ENCODE measurements at places on chromosomes 2 and 18. TPM values are rescaled to one million over a fixed set of nuclear protein-coding genes. Genes with fewer than 3 reads are reported as not detected.

The RBM43 gene
- 2.6 TPM for total RNA-seq

The RMDN2 gene
- total RNA-seq = 2.4 TPM

The APLF gene
- 0.69 TPM for total RNA-seq

The WDR7 gene
- 16.0 TPM for total RNA-seq

The B4GALT6 gene
- total RNA-seq = 1.4 TPM
